ENCODE measurements at places on chromosomes 16 and 17. TPM values are rescaled to one million over a fixed set of nuclear protein-coding genes. Genes with fewer than 3 reads are reported as not detected.

- no peaks in the 10 kb centered on the region for H3K27me3 ChIP-seq
- H3K4me1 ChIP-seq = peaks cover 35% of the 10 kb centered on the region
- no peak for DNase-seq
- no peaks in the 10 kb centered on the region for H3K36me3 ChIP-seq
These were observed 2.1 kb downstream of the XYLT1 start for GRCh38 chr16:17468611-17469010.

- H3K27ac ChIP-seq = no peak overlapping the region
These were observed 56.3 kb downstream of the ARHGAP27 start for GRCh38 chr17:45376171-45377005.

DNA sequence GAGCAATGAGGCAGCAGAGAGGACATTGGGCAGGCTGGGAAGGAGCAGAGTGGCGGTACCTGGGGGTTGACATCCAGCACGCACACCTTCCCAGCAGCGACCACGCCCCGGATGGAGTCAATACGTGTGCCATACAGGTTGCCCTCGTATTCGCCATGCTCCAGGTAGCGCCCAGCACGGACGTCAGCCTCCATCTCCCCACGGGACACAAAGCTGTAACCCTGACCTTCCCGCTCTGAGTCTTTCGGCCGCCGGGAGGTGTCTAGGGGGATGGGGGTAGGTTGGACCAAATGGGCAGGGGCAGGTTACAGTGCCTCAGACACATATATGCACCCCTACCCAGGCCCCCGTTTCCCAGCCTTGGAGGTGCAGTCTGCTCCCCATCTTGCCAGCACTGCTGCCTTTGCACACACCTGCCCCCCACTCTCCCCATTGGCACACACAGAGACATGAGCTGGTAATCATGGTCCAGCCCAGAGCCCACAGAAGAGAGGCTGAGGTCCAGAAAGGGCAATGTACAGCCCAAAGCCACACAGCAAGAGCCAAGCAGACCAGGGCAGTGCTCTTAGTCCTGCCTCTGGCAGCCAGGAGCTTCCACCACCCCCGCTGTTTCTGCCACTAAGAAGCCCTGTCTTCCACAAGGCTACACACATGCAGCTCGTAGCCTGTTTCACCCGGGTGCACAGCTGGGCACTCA, 27.5 kb downstream of the MPP2 start:
- no peaks in the 10 kb centered on the region for H3K4me1 ChIP-seq
- H3K4me3 ChIP-seq = no peak overlapping the region
- peaks cover 4% of the 10 kb centered on the region for H3K36me3 ChIP-seq
- DNase-seq = no peak
- no peaks in the 10 kb centered on the region for H3K27me3 ChIP-seq
- H3K27ac ChIP-seq = no peak overlapping the region

The HASPIN gene
- 0.74 TPM for total RNA-seq

The RAP1GAP2 gene
- total RNA-seq = 22.6 TPM

Measured in vagina (tissue), 2 donors.